ENCODE measurements at places on chromosomes 6 and 20.
A peak's percentile ranks its signal among the peaks of the same experiment; 100 is the strongest.

DNA sequence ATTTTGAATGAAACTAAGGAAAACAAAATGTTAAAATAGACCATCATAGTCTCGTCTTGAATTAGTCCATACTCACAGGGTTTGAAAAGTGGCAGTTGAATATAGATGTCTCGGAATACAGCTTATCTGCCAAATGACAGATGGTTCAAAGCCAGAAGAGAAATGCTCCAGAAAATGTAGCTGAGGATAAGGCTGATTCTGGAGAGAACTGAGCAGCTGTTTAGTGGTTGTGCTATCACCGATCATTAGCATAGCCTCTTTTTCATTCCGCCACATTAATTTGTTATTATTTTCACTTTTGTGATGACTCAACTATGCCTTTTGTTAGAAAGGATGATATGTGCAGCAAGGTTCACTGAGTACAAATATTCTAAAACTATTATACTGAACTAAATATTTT is 390.2 kb upstream of the MAN1A1 start:
- DNase-seq = no peak

- DNase-seq = no peak
Measured at GRCh38 chr20:62043131-62043914, 22.4 kb downstream of the TAF4 start.

GRCh38 chr6:4172368-4172767 is 37.0 kb upstream of the ECI2 start:
- no peak for DNase-seq

GRCh38 chr6:87029711-87030314 is 65.1 kb downstream of the CGA start:
- DNase-seq = no peak

- DNase-seq = peak; percentile 23
Measured at GRCh38 chr6:143059663-143060353, 881 bp upstream of the AIG1 start.

DNA sequence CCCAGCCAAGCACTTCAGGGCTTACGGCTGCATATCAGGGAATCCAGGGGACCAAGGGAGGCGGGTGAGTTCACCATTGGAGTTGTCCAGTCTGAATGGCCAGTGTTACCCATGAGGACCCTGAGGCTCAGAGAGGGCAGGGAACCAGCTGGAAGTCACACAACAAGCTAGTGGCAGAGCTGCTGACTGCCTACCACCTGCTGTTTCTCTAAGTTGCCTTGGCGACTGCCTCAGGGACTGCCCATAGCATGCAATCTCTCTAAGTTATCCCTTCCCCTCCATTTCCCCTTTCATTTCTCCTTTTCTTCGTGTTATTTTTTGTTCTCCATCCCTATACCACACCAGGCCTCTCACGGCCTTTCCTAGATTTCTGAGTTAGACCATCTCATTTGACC is 71.8 kb upstream of the SIRPA start:
- no peak for DNase-seq

DNA sequence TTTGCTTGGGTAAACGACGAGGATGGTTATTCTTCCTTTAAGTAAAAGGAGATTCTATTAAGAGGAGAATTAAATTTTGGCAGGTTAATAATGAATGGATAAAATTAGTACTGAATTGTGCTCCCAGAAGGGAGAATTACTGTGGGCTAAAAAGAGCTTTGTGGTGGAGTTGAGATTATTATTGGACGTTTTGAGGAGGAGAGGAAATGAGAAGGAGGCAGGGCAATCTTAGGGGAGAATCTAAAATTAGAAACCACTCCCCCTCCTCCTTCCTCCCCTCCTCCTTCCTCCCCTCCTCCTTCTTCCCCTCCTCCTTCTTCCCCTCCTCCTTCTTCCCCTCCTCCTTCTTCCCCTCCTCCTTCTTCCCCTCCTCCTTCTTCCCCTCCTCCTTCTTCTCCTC is 331.8 kb downstream of the PRL start:
- no peak for DNase-seq

Data from thyroid gland (tissue), 4 donors.